Activated CD4-positive, alpha-beta T cell treated with anti-CD3 and anti-CD28 coated beads, Interleukin-2, amount 10 ng/mL, durations not matched to agents 7 days and 5 days (primary cell): ENCODE measurements at places on chromosomes 11 and 22.

- no peak for DNase-seq
These were observed at the start of gene KCNE3 for GRCh38 chr11:74466916-74467885. KCNE3 (minus strand) TSS chr11:74467549; CDS start chr11:74457563, 9,986 bp downstream.

GRCh38 chr11:35290876-35291275, 128.5 kb downstream of the SLC1A2 start:
- no peak for DNase-seq

- peak; percentile 47 for DNase-seq
These were observed 862 bp upstream of the CENATAC start for GRCh38 chr11:118996926-118997626.

DNA sequence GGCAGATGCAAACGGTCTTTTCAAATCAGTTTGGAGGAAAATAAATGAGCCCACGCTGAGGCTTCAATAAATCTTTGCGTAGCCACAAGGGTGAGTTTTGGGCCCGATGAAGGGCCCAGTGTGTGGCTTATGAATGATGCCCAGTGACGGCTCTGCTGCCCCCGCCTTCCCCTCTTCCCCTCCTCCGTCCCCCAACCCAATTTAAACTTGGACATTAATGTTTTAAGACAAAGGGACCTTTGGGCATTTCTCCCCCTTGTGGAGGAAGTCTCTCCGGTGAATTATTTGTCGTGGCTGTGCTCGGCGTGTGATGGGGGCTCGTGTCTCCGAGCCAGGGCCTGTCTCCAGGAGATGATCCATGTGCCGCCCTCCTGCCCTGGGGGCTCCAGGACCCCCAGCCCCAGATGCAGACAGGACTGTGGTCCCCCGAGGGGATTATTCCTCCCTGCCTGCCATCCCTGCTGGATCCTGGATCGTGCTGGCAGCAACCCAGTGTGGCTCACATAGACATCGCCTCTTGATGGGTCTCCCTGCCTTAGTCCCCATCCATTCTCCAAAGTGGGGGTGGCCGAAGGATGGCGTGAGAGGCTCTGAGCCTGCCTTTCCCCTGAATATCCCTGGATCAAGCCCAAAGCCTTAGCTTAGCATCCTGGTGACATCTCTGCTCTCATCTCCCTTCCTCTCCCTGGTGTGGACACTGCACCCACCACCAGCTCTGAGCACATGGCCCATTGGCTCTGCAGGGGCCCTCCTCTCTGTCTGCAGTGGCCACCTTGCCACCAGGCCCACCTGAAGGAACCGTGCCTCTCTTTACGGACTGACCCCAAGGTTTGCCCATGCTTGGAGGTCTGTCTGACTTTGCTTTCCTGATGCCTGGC, 56.4 kb downstream of the SMIM38 start:
- DNase-seq: no peak

DNA sequence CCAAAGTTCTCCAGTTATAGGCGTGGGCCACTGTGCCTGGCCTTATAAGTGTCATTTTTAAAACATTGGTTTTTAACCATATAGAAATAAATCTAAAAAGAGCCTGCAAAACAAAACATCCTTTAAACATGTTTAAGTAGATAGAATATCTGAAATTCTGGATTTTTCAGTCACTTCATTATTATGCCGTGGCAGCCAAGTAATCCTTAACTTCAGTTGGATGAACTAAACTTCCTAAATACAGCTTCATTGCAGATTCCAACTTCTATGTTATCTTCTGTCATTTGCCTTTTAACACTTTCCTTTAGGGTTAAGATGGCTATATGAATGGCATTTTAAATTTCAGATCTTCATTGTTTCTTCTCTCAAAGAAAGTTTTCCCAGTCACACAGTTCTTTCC, 291.4 kb downstream of the TMEM135 start:
- DNase-seq: no peak

DNA sequence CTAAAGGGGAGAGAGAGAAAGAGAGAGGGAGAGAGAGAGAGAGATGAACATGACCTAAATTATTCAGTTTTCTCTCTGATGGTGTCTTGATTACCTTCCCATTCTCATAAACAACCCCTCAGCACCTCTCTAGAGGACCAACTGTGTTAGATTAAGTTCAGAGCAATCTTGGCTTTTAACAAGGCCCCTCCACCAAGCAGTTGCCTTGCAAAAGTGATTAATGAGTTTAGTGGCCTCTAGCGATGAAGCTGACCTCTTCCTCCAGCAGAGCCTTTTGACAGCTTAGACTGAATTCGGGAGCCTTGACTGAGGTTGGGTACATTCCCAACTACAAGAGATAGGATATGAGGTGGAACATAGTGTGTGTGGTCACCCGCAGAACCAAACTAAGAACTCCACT, 66.1 kb downstream of the ARL14EP start:
- no peak for DNase-seq

GRCh38 chr22:45169591-45170466, 6.1 kb downstream of the NUP50 start:
- DNase-seq: peak; percentile 43

DNA sequence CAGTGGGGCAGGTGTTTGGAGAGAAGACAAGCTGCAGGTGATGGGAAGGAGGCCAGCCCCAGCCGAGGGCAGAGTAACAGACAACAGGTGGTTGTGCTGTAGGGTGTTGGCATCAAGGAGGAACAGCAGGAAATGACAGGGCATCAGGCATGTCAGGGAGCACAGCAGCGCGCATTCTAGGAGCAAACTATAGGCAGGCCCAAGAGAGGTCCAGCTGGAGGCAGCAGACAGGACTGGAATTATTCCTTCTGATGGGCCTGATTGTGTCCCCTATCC, 13.6 kb downstream of the ADM start:
- DNase-seq: no peak

- no peak for DNase-seq
These were observed 10.4 kb upstream of the SYT8 start for GRCh38 chr11:1824221-1825038.

GRCh38 chr22:40364431-40364830, 6.0 kb upstream of the SGSM3 start:
- DNase-seq: no peak

DNA sequence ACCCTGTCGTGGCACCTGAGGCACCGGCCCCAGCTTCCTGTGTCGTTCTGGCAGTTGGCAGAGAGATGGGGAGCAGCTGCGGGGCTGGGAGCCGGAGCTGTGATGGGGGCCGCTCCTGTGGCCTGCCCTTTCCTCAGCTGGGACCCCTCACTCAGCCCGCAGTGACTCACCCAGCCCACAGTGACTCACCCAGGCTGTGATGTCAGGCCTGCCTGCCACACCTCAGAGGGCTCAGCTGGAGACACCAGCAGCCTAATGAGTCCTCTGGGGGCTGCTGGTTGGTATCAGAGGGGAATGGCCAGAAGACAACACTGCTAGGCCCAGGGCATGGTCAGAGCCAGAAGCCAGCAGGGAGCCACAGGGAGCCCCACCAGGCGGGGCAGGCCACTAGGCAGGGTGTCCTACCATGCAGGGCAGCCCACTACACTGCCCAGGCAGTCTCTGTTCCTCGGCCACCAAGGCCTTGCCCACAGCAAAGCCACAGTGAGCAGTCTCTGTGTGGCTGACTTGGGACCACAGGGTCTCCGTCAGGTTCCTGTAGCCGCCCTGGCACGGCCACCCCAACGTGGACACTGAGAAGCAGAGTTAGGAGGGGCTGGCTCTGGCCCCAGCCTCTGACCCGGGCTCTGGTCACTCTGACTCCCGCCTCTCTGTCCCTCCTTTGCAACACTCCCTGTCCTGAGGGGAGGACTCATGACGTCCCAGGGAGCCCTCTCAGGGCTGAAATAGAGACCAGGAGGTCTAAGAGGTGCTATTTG, 4.2 kb upstream of the FXYD2 start:
- DNase-seq: peak; percentile 70
